ENCODE measurements at places on chromosomes 12 and 14. TPM values are rescaled to one million over a fixed set of nuclear protein-coding genes. Genes with fewer than 3 reads are reported as not detected.
A peak's percentile ranks its signal among the peaks of the same experiment; 100 is the strongest.

TEAD4 gene
- total RNA-seq, result 0.16 TPM

CLEC2D gene
- total RNA-seq, result 311 TPM

RPL10L gene
- total RNA-seq, result not detected

ACSM4 gene
- total RNA-seq, result not detected

PDE3A gene
- total RNA-seq, result not detected

A2M gene
- not detected for total RNA-seq

HELB gene
- total RNA-seq, result 42.5 TPM

TAC3 gene
- total RNA-seq, result not detected

PRICKLE1 gene
- 1.1 TPM for total RNA-seq

SMIM41 gene
- not detected for total RNA-seq

TAS2R19 gene
- total RNA-seq, result 6.7 TPM

GRCh38 chr12:6241495-6241894 is 41.3 kb downstream of the CD9 start:
- peaks cover 26% of the 10 kb centered on the region for H3K27me3 ChIP-seq
- no peak overlapping the region for H3K4me3 ChIP-seq
- no peaks in the 10 kb centered on the region for H3K36me3 ChIP-seq
- no peak for DNase-seq

- no peak overlapping the region for H3K27ac ChIP-seq
- H3K4me3 ChIP-seq, result no peak overlapping the region
Observed at GRCh38 chr12:11071414-11071813, 9.3 kb upstream of the TAS2R46 start.

- H3K27me3 ChIP-seq, result no peaks in the 10 kb centered on the region
- no peaks in the 10 kb centered on the region for H3K36me3 ChIP-seq
- H3K27ac ChIP-seq, result no peak overlapping the region
- H3K4me3 ChIP-seq, result no peak overlapping the region
Observed at GRCh38 chr12:102643879-102644575, 163.7 kb upstream of the IGF1 start.

GRCh38 chr12:108181095-108181454 is 52.0 kb downstream of the WSCD2 start:
- no peak overlapping the region for H3K4me3 ChIP-seq
- H3K27ac ChIP-seq, result no peak overlapping the region
- no peaks in the 10 kb centered on the region for H3K36me3 ChIP-seq
- no peak for DNase-seq
- H3K27me3 ChIP-seq, result no peaks in the 10 kb centered on the region

DNA sequence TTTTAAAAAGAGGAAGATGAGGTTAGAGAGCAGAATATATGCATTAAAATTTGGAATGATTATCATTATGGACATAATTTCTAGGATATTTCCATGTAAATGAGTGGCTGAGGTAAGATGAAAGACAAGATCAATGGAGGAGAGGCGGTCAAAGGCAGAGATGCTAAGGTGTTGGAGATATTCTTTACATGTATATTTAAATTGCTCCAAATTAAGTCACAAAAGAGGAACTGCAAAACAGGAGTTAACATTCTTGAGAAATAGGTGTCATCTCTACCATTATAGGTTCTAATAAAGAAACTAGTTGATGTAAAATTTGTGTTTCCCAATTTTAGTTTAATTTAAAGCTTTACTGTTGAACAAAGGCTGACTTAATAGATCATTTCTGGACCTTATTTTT is 268.5 kb upstream of the PPFIA2 start:
- no peak for DNase-seq
- no peak overlapping the region for H3K4me3 ChIP-seq
- no peaks in the 10 kb centered on the region for H3K4me1 ChIP-seq
- no peaks in the 10 kb centered on the region for H3K27me3 ChIP-seq
- no peak overlapping the region for H3K27ac ChIP-seq

GRCh38 chr12:88935856-88936255 is 355.6 kb upstream of the KITLG start:
- no peaks in the 10 kb centered on the region for H3K4me1 ChIP-seq
- DNase-seq, result no peak
- no peaks in the 10 kb centered on the region for H3K27me3 ChIP-seq
- H3K4me3 ChIP-seq, result no peak overlapping the region

- DNase-seq, result no peak
- H3K27ac ChIP-seq, result no peak overlapping the region
- H3K27me3 ChIP-seq, result no peaks in the 10 kb centered on the region
- peaks cover 3% of the 10 kb centered on the region for H3K4me1 ChIP-seq
- H3K4me3 ChIP-seq, result no peak overlapping the region
- H3K36me3 ChIP-seq, result peaks cover 48% of the 10 kb centered on the region
Observed at GRCh38 chr14:102195446-102195845, 55.7 kb downstream of the WDR20 start.

DNA sequence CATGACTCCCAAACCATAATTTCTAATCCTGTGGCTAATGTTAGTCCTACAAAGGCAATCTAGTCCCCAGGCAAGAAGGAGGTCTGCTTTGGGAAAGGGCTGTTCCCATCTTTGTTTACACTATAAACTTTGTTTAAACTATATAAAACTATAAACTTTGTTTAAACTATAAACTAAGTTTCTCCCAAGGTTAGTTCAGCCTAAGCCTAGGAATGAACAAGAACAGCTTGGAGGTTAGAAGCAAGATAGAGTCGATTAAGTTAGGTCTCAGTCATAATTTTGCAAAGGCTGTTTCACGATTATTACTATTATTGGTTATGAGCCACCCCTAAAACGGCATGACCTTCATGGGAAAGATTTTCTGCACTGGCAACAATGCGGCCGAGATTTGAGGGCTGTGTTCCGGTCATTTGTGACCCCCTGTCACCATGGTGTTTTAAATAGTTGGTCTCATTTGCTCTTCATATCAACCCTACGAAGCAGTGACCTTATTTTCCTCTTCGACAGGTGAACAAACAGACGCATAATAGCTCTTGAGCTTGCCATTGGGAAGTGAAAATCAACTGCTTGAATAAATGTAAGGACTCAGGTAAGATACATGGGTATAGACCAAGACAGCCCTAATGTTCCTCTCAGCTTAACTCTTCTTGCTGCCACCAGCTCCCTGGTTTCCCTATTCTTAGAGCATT is 322.6 kb upstream of the TMEM132C start:
- no peaks in the 10 kb centered on the region for H3K4me1 ChIP-seq
- no peak overlapping the region for H3K4me3 ChIP-seq
- H3K27ac ChIP-seq, result no peak overlapping the region
- H3K36me3 ChIP-seq, result no peaks in the 10 kb centered on the region
- no peaks in the 10 kb centered on the region for H3K27me3 ChIP-seq

DNA sequence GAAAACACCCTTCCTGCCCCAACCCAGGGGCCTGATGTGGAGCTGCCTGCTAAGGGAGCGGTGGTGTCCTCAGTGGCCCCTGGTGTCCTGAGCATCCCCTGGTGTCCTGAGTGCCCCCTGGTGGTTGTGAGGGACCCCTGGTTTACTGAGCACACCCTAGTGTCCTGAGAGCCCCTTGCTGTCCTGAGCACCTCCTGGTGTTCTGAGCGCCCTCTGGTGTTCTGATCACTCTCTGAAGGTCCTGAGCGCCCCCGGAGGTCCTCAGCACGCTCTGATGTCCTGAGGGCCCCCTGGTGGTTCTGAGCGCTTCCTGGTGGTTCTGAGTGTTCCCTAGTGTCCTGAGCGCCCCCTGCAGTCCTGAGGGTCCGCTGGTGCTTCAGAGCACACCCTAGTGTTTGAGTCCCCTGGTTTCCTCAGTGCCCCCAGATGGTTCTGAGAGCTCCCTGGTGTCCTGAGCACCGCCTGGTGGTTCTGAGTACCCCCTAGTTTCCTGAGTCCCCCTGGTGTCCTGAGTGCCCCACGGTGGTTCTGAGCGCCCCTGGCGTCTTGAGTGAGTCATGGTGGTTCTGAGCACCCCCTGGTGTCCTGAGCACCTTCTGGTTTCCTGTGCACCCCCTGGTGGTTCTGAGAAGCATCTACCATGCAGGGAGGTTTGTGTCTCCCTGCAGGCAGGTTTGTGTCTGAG is 1004.2 kb downstream of the TMEM121 start:
- no peak overlapping the region for H3K4me3 ChIP-seq
- no peak overlapping the region for H3K27ac ChIP-seq
- no peaks in the 10 kb centered on the region for H3K36me3 ChIP-seq
- H3K27me3 ChIP-seq, result no peaks in the 10 kb centered on the region
- no peaks in the 10 kb centered on the region for H3K4me1 ChIP-seq
- peak; percentile 47 for DNase-seq

DNA sequence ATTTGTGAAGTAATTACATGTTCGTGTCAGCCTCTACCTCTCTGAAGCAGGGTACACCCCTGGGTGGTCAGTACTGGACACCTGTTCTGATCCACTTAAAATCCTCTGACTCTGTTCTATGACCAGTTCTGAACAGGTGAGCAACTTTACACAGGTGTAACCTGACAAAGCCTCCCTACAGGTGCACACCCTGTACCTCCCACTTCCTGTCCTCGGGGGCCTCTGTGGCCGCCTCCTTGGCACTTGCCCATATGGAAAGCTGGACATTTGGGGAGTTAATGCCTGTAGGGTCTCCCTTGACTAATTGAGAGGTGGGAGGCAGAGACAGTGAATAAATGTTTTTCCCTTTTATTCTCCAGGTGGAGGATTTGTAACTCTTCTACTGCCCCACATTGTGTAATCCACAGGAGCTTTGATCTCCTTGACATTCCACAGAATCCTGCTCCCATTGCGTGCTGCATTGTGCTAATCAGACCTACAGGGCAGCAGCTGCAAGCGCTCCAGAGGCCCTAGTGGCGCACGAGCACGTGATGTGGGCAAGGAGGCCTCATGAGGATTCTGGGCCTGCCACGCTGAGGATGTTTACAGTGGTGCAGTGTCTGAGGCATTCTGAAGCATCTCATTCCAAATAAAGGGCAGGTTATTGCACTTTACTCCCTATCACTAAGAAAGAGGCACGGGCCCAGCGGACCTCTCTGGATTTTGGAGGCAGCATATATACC is 45.8 kb upstream of the BATF start:
- no peaks in the 10 kb centered on the region for H3K36me3 ChIP-seq
- H3K4me1 ChIP-seq, result no peaks in the 10 kb centered on the region
- H3K27me3 ChIP-seq, result no peaks in the 10 kb centered on the region
- no peak overlapping the region for H3K4me3 ChIP-seq
- H3K27ac ChIP-seq, result no peak overlapping the region

- no peak for DNase-seq
- H3K36me3 ChIP-seq, result peaks cover 2% of the 10 kb centered on the region
- H3K4me1 ChIP-seq, result peaks cover 33% of the 10 kb centered on the region
- H3K27ac ChIP-seq, result no peak overlapping the region
- no peaks in the 10 kb centered on the region for H3K27me3 ChIP-seq
- no peak overlapping the region for H3K4me3 ChIP-seq
Observed at GRCh38 chr14:68957775-68958174, 21.3 kb downstream of the ACTN1 start.

DNA sequence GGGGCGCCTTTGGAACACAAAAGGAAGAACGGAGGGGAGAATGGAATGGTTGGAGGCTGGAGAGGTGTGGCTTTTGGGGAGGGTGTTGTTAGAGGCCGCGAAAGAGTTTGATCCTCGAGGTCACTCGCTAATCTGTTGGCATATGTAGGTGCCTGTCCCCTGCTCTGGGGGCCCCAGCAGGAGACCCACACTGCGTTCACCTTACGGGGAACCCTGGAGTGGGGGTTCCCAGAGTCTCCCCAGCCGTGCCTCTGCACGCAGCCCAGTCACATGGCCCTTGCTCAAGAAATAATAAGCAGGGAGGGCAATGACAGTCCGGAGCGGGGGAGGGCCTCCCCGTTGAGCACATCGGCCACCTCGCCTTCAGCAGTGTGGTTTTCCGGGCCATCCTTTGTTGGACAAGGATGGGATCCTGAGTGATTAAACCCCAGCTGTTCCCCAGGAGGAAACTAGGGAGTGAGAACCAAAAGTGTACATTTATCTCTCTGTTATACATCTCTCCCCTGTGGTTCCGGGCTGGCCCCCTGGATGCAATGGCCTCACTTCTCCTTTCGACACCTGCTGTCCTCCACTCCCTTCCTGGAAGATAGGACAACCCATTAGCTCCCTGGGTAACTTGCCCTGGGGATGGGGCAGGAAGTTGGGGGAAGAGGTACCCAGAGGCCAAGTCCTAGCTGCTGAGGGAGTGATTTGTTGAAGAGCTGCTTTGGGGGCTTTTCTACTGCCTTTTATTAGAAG is 1.3 kb downstream of the PLEKHG3 start:
- no peaks in the 10 kb centered on the region for H3K27me3 ChIP-seq
- H3K4me1 ChIP-seq, result peaks cover 28% of the 10 kb centered on the region
- H3K36me3 ChIP-seq, result no peaks in the 10 kb centered on the region
- no peak for DNase-seq

- H3K4me1 ChIP-seq, result no peaks in the 10 kb centered on the region
- H3K27ac ChIP-seq, result no peak overlapping the region
- no peak overlapping the region for H3K4me3 ChIP-seq
- DNase-seq, result no peak
Observed at GRCh38 chr12:128872303-128872702, 19.0 kb downstream of the GLT1D1 start.

GRCh38 chr14:76705214-76705613 is 56.1 kb upstream of the VASH1 start:
- H3K4me3 ChIP-seq, result no peak overlapping the region
- no peak overlapping the region for H3K27ac ChIP-seq
- DNase-seq, result no peak
- H3K4me1 ChIP-seq, result no peaks in the 10 kb centered on the region
- H3K36me3 ChIP-seq, result no peaks in the 10 kb centered on the region

DNA sequence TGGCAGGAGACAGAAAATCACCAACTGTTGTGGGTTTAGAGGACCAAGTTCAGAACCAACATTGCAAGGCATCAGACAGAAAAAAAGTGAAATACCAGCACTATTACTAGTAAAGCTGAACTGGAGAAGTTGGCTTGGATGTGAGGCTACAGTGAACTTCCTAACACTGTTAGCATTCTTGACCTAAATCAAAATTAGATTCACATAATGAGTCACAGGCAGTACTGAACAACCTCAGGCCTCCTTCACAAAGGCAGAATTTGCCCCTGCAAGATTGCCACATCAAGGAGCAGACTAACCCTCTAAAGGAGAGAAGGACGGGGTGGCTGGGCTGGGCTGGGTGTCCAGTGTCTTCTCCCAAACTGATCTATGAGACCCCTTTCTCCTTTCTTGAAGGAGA is 539.7 kb downstream of the SNAPC1 start:
- no peaks in the 10 kb centered on the region for H3K27me3 ChIP-seq
- no peaks in the 10 kb centered on the region for H3K4me1 ChIP-seq
- H3K36me3 ChIP-seq, result no peaks in the 10 kb centered on the region
- no peak overlapping the region for H3K27ac ChIP-seq
- DNase-seq, result no peak
- H3K4me3 ChIP-seq, result no peak overlapping the region

DNA sequence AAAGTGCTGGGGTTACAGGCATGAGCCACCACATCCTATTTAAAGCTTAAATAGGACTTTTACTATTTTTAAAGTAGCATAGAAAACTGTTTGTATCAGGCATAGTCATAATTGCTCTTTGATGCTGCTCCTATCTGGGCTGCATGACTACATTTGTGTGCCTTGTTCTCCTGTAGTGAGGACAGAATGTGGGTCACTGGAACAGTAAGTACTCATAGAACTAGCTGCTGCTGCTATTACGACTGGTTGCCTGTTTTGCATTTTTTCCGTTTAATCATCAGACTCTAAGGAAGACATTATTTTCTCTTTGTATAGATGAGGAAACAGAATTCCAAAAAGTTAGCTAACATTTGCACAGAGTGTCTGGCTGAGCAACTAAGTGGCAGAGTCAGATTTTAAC is 42.8 kb downstream of the ZC3H14 start:
- no peak overlapping the region for H3K27ac ChIP-seq
- no peaks in the 10 kb centered on the region for H3K27me3 ChIP-seq
- H3K4me3 ChIP-seq, result no peak overlapping the region
- no peak for DNase-seq
